ENCODE measurements at places on chromosomes 1 and 21. TPM values are rescaled to one million over a fixed set of nuclear protein-coding genes. Genes with fewer than 3 reads are reported as not detected.

DNA sequence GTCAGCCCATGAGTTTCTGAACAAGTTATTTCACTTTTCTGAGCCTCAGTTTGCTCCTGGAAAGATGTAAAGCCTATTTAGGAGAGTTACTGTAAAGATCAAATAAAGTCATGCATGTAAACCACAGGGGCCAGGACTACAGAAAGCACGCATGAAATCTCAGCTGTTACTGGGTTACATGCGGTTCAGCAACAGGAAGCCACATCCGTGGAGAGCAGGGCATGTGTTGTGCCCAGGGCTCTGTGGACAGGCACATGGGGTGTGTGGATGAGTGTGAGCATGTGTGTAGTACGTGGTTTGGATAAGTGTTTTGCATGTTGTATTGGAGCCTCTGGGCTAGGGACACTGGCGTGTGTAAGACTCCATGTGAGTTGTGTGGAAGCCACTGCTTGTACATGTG is 2.2 kb upstream of the EPHA2 start:
- no peak for DNase-seq

DNA sequence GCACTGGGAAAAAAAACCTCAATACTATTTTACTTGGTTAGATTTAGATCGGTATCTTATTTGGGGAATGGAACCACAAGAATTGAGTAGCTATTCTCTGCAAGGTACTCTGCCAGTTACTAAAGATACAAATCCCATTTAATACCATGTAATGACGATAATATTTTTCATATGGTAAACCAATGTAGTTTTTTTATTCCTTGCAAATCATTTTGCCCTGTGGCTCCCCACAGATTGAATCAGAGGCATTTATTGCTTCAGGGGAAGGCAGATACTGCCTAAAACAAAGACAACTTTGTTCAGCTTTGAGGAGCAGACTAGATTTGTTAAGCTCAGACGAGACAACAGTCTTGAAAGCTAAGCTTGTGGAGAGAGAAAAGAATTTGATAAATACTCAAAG is 226.7 kb upstream of the RUNX1 start:
- no peak for DNase-seq

The RHD gene
- total RNA-seq: not detected

The CD1B gene
- not detected for total RNA-seq

Measured in natural killer cell (primary cell).